ENCODE measurements at places on chromosomes 2 and 18.

DNA sequence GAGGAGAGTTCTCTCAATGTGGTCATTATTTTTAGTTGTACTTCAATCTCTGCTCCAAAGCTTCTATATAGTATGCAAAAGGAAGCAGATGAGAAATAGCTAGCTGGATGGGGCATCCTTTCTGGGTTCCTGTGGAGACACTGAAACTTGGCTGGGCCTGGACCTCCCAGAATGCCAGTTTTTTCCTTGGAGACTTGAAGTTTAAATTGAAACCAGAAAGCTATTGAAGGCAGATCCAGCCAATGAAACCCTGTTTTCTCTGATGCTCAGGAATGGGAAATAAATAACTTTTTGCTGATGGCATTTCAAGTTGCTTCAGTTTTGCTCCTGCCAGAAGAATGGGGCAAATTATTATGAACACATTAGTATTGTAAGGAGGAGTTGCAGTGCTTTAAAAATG is 2.9 kb downstream of the SETBP1 start:
- no peak for DNase-seq

DNA sequence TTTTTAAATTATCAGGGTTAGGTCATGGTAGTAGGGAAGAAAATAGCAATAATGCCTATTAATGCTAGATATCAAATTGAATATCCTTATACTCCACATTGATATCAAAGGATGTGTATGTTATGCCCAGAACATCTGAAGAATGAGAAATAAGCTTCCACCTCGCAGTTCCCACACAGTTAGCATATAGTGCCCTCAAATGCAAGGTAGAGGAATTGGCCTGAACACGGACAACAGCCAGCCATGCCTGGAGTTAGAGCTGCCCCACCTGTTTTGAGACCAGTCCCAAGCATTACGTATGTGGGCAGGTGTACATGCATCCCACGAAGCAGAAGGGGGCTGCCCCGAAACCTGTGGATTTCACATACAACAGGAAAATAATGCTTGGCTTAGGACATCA is 79.6 kb downstream of the SUMO1 start:
- DNase-seq, result no peak

DNA sequence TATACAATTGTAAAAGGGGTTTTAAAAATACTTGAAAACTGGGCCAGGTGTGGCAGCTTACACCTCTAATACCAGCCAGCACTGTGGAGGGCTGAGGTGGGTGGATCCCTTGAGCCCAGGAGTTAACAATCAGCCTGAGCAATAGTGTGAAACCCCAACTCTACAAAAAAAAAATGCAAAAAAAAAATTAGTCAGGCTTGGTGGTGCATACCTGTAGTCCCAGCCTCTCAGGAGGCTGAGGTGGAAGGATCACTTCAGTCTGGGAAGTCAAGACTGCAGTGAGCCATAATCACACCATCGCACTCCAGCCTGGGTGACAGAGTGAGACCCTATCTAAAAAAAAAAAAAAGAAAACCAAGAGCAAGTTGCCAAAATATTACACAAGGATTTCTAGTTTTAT is 182.7 kb downstream of the UBE2E3 start:
- no peak for DNase-seq

DNA sequence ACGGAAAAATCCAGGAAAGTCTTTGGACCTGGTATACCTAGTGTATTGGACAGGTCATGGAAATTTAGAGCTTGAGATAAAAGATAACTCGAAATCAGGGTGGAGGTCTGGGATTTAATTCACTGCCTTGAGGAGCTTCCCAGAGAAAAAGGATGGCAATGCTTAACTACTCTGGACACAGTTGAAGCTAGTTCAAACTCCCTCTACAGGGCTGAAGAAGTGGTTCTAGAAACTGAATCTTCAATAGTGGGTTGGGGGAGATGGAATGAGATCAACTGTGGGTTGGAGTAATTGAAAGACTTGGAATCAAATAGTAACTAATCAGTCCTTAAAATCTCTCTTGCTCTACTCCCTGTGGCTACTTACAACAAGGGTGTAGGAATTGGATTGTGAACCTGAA is 600.1 kb downstream of the IRS1 start:
- no peak for DNase-seq

GRCh38 chr2:100182494-100183361 is 40.3 kb upstream of the AFF3 start:
- no peak for DNase-seq

- DNase-seq, result no peak
Measured at GRCh38 chr18:57574866-57575265, 11.6 kb downstream of the FECH start.

DNA sequence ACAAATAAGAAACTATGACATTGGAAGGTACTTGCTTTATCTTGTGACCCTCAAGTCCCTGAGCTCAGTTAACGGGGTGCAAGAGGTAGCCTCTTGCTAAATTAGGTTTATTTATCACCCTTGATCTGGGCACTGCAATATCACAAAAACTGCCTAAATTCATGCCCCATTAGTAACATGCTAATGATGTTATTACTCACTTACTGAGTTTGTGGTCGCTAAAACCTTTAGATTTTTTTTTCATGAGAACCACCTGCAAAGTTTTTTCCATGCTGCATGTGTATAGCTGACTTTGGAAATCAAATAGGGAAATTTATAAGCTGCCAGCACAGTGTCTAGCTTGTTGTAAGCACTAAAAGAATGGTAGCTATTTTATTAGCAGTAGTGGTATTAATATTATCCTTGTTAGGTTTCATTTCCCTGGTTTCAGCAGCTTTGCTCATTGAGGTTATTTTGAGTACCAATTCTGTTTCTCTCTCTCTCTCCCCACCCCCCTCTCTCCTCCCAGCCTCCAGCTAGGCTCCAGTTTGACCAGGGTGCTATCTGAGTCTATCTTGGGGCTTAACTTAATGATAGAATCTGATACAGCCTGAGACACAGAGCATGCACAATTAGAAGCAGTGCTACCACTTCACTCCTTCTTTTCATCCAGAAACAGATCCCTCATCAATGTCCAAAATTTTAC is 88.7 kb upstream of the ATP8B1 start:
- DNase-seq, result no peak

- peak; percentile 82 for DNase-seq
Measured at GRCh38 chr2:112881217-112881985, 29.6 kb upstream of the IL37 start.

- no peak for DNase-seq
Measured at GRCh38 chr2:86768189-86768949, 22.3 kb downstream of the CD8A start.

DNA sequence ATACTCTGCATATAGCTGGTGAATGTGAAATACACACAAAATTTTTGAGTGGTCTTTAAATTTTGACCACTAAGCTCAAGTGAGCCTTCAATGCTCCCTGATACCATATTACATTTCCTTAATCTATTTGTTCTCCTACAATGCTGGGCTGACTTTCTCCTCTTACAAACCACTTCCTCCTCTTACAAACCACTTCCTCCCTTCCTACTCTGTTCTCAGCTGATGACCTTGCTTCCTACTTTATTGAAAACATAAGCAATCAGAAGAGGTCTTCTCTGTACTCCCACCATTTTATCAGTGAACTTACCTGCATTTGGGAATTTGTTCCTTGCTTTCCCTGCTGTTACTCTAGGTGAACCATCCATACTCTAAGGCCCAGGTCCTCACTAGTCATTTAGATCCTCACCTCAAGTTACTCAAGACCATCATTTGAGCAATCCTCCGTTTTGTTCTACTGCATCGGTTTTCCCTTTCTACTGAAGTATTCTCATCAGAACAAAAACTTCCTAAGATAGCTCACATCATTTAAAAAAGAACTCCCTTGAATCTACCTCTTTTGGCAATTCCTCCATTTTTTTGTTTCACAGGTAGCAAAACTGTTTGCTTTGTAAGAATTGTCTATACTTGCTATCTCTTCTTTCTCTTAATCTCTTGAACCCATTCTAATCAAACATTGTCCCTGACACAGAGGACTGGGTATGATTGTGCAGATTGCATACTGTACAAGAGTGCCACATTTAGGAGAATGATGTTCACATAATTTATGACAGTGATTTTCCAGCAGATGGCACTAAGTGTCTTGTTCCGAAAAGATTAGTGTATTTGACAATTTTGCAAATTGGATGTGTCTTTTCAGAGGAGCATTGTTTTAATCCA is 96.5 kb downstream of the EPB41L5 start:
- peak; percentile 60 for DNase-seq

DNA sequence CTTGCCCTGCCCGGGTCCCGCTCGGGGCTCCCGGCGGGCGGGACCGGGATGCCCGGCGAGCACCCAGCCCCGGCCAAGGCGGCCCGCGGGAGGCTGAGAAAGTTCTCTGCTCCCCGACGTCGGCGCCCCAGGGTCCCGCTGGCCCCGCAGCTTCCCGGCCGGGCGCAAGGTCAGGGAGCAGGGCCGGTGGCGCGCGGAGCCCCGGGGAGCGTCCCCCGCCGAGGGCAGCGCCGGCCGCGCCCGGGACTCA is 331 bp downstream of the SERPINE2 start:
- no peak for DNase-seq

DNA sequence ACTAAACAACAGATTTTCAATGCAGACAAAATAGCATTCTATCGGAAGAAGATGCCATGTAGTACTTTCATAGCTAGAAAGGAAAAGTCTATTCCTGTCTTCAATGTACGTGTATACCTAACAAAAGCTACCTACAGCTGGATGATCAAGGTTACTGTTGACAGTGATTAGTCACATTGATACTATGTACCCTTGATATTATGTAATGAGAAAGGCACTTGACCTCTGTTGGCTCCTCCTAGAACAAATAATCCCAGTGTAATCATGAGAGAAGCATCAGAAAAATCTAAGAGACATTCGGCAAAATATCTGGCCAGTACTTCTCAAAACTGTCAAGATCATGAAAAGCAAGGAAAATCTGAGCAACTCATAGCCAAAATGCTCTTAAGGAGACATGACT is 44.4 kb upstream of the LRRTM4 start:
- no peak for DNase-seq

DNA sequence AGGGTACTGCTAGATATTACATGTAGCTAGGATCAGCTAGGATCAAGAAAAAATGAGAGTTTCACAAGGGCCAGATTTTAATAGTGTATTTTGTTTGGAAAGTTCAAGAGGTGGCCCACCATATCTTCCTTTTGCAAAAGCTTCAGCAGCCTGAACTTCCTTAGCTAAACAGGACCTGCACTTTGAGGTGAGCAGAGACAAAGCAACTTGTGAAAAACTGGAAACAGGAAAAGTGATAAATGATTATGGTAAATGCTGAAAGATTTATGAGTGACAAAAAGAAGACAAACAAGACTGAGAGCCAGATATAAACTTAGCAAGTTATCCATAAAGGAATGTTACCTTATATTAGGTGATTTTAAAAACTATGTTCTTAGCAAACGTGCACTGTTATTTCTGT is 123.6 kb downstream of the ZNF521 start:
- no peak for DNase-seq

DNA sequence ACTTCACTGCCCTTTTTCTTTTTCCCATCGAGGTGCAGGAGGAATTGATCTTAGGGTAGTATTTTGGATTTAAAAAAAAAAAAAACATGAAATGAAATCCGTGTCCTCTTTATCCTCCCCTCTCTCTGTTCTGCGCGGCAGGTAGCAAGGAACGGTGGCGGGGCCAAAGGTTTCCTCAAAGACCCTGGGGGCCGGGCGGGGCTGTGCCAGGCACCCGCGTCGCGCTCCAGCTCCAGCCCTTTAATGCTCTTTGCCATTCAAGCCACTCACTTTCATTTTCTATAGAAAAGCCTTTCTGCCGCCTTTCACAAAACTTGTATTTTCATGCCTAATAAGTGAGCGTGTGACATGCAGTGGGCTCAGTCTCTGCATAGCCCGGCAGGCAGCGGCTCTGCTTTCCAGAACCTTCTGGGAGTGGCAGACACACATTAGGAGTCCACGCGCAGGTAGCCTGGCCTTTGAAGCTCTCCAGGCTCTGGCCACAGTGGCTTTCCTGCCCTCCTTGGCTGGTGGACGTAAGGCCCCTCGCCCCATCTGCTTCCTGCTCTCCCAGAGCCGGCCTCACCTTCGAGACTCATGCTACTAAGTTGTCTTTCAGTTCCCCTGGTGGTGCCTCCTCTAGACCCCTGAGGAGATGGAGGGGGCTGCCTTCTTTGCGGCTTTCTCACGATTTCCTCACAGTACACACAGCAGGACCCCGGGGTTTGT is 41.7 kb downstream of the AGAP1 start:
- DNase-seq, result no peak

- DNase-seq, result peak; percentile 64
Measured at GRCh38 chr2:158034198-158034866, 67.3 kb upstream of the UPP2 start.

GRCh38 chr2:28356095-28356911 is 36.4 kb upstream of the FOSL2 start:
- DNase-seq, result peak; percentile 97

GRCh38 chr2:53130441-53130943 is 637.1 kb upstream of the CHAC2 start:
- no peak for DNase-seq

- DNase-seq, result no peak
Measured at GRCh38 chr2:39689272-39689841, 23.6 kb downstream of the TMEM178A start.

DNA sequence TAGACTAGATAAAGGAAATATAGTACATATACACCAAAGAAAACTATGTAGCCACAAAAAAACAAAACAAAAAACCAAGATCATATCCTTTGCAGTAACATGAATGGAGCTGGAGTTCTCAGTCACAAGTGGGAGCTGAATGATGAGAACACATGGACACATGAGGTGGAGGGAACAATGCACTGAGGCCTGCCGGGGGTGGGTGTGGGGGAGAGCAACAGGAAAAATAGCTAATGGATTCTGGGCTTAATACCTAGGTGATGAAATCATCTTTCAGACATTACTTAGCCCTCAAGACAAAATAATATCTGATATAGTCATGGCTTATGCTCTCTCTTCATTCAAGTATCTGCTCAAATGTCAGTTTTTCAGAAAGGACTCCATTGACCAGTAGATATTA is 930.6 kb downstream of the LRP1B start:
- no peak for DNase-seq

DNA sequence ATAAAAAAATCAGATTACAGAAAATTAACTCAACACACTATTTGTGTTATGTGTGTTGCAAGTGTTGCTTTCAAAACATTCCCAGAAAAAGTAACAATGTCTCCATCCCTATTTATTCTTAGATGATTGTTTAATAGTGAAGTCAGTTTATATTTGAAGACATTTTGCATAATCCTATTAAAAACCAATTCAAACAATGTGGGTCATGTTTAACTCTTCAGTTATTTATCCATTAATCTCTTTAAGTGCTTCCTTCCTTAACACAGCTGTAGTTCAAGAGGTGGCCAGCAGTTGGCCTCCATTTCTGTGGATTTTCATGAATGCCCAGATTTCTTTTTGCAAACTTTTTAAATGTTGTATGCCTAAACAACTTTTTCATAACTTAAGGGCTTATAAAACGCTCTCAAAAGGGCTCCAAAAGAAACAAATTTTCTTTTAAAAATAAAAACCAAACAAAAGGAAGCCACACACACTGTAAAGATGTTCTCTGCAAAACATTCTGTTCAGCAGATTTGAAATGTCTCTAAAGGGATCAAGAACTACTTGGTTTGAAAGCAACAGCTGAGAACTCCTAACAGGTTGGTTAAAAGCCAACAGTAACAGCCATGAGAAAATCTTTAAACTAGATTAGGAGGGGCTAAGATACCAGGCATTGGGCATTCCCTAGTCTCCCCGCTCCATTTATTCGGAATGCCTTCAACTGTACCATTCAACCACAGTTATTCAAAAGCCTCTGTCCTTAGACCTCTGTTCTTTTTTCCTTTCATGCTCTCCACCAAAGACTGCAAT is 71.5 kb downstream of the THADA start:
- DNase-seq, result no peak

Data from hematopoietic multipotent progenitor cell treated with erythropoietin and hydrocortisone succinate and interleukin-3 and kit ligand, for 8 days (in vitro differentiated cells).